ENCODE measurements at places on chromosomes 16 and 17.

DNA sequence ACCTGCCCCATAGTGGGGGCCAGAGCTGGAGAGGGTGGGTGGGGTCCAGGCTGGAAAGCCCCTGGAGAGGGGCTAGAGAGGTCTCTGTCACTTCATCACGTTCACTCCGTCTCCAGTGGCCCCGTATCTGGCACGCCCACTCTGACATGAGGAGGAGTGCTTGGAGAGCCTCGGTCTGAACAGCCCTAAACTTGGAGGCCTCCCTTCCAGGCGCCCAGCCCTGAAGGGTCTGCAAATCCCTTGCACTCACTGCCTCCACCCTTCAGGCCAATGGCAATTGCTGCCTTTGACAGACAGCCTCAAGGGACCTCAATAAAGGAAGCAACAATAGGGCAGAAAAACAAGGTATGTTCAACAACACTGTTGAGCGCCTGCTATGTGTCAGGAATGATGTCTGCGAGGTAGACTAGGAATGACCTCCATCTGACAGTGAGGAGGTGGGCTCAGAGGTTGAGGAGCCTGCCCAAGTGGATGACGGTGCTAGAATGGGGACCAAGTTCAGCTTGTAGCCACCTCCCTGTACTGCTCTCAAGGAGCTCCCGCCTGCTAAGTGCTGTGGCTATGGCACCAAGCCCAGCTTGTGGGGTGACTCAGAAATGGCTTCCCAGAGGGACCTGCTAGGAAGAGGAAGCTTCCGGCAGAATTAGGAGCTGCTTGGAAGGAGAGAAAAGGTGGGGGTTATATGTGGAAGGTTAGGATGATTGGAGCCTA is 2.9 kb upstream of the EPX start:
- peak; percentile 30 for DNase-seq

DNA sequence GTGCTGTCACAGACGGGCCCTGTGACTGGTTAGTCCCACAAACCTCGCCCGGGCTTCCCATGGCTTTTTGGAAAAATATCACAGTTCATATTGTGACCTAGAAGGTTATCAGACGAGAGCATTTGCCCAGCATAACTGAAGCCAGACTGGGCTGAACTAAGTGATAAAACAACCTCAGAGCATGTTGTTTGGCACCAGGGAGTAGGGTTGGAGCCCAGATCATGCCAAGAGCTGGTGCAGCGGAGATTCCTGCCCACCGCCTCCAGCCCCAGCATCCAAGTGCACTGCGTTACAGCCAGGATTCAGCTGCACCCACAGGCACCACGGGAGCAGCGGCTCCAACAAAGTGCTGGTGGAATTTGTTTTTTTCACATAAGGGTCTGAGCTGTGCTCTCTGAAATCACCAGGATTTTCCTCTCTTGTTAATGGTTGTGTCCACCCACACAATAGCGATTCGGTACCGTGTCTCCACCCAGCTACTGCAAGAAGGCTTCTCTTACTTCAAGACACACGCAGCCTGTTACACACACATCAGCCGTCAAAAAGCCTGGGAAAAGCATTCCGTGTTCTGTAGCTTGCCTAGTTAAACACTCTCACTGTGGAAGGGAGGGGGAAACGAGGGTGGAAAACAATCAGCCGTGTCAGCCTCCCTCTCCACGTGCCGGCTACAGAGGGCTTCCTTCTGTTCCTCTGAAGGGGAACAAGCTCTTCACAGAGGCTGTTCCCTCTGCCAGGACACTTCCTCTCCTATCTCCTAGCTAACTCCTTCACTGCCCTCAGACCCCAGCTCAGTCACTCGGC is 273.8 kb downstream of the C16orf95 start:
- DNase-seq, result no peak

- no peak for DNase-seq
These were observed 16.0 kb downstream of the SMIM36 start for GRCh38 chr17:55495239-55495638.

DNA sequence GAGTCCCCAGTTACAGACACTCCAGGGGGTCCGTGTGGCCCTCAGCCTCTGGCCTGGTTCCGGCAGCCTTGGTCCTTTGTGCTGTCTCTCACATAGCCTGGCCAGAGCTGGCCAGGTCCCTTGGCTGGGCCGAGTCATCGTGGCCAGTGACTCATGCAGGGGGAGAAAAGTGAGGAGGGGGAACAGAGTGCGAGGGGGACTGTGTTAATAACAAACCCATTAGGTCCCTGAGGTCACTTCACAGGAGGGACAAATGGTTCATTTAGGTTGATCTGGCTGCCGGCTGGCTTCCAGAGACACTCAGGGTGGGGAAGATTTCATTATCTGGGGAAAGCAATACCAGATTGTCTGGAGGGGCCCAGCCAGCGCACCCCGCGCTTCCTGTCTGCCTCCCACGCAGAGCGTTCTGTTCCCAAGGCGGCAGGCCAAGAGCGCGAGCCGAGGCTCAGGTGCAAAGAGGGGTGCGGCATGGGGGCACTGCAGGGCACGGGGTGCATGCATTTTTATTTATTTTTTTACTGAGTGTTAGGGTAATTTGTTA is 223.1 kb downstream of the SEC14L1 start:
- peak; percentile 25 for DNase-seq

DNA sequence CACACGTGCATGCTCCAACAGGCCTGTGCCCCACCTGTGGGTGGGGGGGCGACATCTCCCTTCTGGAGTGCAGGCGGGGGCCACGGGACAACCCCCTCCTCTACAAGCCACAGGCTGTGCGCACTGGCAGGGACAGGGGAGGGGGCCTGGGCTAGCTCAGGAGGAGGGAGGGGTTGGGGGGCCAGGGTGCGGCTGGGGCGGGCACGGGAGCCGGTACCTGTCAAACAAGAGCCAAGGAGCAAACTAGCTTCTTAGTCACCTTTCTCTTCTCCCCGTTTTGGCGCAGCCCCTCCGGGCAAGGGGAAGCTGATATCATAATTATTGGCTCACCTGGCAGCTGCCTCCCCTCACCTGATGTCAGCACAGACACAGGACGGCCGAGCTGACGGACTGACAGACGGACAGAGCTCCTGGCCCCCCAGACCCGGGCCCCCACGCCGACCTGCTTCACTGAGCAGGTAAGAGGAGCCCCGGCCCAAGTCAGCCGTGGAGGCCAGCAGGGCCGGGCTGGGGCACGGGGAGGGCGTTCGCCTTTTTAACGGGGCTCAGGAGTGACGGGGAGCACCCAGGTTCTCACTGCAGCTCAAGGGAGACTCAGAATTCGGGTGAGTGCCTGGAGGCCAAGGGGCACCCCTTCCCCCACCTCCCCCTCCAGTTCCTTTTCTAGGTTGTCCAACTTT is at the start of gene FOXN1:
Gene FOXN1, plus strand, starts transcription at position 363 of the 680 bp plus-strand sequence. CDS start 17,622 bp downstream, outside the sequence.
- no peak for DNase-seq

GRCh38 chr16:57485916-57486857 is at the start of gene DOK4:
TSS of gene DOK4 (minus strand) at chr16:57486493. CDS start at chr16:57479507, 6,986 bp downstream.
- peak; percentile 67 for DNase-seq

GRCh38 chr16:78562111-78562510 is 462.7 kb downstream of the WWOX start:
- no peak for DNase-seq

DNA sequence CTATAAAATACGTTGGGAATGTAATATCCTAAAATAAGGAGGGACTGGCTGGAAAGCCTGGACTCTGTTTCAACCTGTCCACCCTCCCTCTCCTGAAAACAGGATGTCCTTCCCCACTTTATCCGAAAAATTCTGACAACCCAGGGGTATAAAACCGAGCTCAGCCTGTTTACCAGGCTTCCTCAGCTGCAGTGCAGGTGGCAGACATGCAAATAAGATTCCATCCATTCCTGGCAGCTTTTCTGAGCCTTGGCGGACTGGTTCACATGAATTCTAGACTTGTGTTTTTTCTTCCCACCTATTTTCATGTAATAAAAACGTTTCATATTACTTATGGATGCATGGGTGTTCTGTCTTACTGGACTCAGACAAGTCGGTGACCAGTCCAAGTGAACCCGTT is 479.3 kb downstream of the KCNJ18 start:
- DNase-seq, result no peak

GRCh38 chr16:1525871-1526607 is 7.4 kb upstream of the TMEM204 start:
- DNase-seq, result no peak

- peak; percentile 46 for DNase-seq
These were observed 13.4 kb downstream of the MFSD6L start for GRCh38 chr17:8785547-8786413.

GRCh38 chr17:37885136-37885535 is 39.1 kb upstream of the TBC1D3K start:
- no peak for DNase-seq

DNA sequence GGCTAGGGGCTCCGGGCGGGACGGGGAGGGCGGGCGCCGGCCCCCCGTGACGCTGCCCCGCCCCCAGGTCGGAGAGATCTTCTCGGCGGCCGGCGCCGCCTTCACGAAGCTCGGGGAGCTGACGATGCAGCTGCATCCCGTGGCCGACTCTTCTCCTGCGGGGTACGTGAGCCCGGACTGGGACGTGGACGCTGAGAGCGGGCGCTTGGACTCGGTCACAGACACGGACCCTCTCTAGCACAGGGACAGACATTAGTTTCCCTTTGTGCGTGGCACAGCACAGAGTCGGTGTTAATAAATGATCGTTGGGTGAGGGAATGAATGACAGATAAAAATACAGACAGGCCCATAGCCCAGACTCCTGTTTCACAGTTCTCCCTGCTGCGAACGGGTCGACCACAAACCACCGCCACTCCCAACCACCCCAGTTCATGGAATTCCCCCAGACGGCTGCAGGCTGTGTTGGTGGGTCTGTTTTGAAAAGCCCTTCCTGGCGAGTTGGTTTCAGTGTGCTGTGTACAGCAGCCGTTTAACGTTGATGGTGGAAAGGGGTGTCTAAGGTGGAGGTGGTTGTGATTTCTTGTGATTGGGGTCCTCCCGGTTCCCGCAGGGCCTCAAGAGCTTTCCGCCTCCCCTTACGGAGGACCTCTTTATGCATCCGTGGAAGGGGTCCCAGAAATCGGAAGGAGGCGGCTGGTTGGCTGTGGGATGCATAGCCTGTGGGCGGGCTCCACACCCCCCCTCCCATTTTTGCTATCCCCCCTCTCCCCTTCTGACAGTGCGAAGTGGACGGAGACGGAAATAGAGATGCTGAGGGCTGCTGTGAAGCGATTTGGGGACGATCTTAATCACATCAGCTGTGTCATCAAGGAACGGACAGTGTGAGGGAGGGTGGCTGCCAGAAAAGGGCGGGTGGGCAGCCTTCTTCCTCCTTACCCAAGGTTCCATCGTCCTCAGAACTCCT is 2.9 kb downstream of the RNASEK start:
- DNase-seq, result peak; percentile 71

GRCh38 chr17:19539841-19540311 is 6.2 kb downstream of the SLC47A1 start:
- no peak for DNase-seq

DNA sequence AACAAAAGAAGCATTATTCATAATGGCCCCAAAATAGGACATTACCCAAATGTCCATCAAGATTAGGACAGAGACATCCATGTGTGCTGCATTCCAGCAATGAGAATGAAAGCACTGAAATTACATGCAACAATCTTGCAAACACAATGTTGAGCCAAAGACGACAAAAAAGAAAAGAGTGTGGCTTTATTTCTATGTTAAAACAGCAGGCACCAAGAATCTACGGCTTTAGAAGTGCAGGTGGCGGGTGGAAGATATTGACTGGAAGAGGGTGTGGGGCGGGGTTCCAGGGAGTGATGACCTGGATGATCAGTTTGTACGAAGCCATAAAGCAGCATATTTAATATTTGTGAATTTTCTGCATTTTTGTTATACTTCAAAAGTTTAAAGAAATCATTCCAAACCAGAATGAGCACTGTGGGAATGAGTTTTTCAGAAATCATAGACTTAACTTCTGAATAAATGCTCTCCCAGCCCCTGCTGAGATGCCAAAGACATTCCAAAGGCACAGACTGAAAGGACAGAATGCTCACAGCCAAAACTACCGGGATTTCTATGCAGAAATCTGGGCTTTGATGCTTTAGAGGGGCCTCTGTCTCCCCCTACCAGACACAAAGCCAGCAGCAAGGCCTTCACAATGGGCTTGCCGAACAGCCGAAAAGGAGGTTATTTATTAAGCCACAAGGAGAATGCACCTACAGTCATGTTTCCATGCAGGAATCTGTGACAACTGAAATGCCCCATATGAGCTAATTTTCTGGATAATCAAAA is 361.6 kb downstream of the GRIN2A start:
- no peak for DNase-seq

DNA sequence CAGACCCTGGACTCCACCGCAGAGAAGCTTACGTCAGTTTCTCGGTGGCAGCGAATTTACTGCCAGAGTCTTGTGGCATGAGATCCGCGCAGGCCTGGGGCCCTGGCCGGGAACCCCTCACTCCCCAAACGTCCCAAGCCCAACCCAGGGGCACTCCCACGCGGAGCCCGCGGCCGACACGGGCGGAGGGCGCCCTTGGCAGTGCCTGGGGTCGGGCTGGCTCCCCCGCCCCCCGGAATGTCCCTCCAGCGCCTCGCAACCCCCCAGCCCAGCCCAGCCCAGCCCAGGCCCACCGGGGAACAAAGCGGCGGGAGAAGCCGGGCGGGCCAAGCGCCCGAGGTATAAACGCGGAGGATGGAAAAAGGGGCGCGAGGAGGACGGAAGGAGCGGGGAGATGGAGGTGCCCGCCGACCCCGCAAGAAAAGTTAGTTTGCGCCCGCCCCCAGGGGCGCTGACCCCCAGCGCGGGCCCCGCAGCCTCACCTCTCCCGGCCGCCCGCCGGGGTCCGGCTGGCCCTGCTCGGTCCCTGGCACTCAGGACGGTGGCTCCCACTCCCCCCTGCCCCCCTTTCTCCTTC is 330 bp downstream of the CASKIN2 start:
- DNase-seq, result no peak

GRCh38 chr17:1731194-1731506 is 6.6 kb downstream of the WDR81 start:
- DNase-seq, result no peak

- no peak for DNase-seq
These were observed 12.5 kb downstream of the ZNF652 start for GRCh38 chr17:49349541-49349940.

GRCh38 chr16:49756775-49757558 is 98.9 kb downstream of the ZNF423 start:
- no peak for DNase-seq

DNA sequence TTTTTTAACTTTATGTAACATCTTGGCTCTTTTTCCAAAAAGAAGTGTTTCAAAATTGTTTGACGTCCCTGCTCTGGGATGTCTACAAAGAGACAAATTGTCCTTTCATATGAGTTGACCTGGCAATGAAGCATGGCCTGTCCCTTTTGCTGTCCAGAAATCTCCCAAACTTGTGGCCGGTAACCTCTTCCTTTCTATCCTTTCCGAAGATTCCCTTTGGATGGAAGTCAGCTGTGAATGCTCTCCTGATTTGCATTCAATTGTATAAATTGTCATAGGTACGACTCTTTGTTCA is 40.9 kb upstream of the FAM20A start:
- DNase-seq, result no peak

DNA sequence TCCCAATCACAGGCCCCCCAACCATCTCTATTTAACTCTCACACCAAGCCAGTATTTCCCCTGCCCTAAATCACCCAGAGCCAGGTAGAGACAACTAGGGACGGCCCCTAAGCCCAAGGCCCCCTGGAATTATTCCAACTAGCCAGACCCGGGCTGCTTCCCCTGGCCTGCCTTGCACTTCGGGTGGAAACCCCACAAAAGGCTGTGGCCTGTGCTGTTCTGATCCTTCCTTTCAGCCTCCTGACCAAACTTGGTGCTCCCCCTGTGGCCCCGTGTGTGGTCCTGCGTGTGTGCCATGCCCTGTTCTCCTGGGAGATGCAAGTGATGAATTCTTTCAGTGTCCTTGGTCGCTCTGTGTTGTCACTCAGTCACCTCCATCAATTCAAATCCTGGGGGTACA is 14.9 kb downstream of the CCL17 start:
- no peak for DNase-seq

GRCh38 chr17:82316651-82317393 is 586 bp downstream of the CD7 start:
- DNase-seq, result no peak
